ENCODE measurements at places on chromosomes 5 and 9.

GRCh38 chr5:150631326-150631701, 9.1 kb upstream of the SYNPO start:
- DNase-seq, result no peak

GRCh38 chr9:93567271-93567959, 9.0 kb upstream of the PHF2 start:
- no peak for DNase-seq

DNA sequence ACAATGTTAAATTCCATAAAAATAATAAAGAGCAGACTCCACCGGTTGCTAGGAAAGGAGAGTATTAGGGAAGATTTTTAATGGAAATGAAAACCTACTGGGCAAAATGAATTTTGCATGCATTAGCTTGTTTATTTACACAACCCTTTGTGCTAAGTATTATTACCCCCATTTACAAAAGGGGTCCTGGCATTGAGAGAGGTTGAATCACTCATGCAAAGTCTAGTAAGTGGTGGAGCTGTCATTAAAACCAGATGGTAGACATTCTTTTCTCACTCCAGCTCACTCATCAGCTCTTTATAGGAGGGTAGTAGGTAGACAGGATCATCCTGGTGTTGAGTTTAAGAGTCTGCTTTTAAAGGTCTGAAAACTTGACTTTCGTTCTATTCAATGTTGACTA, 395.1 kb downstream of the PLK2 start:
- no peak for DNase-seq

DNA sequence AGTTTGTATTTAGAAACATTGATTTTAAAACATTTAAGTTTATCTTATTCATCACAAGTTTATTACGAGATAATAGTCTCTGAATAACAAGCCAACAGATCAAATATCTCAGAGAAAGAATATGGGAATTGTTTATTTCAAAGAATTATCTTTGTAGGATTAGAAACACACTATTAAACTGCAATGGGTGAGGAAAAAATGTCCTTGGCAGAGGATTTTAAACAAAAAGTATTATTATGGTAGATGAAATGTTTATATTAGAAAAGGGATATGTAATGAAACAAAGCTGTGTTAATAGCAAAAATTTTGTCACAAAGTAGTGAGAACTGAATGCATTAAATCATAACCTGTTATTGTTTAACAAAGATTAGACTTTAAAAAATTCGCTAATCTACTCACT, 1382.9 kb upstream of the DMAC1 start:
- no peak for DNase-seq

DNA sequence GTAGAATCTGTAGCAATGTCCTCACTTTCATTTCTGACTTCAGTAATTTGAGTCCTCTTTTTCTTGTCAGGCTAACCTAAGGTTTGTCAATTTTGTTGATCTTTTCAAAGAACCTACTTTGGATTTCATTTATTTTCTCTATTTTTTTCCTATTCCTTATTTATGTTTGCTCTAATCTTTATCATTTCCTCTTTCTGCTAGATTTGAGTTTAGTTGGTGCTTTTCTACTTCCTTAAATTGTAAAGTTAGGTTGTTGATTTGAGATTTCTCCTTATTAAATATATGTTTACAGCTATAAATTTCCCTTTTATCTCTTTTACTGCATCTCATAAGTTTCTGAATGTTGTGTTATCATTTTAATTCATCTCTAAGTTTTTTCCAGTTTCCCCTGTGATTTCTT, 75.1 kb upstream of the FAM120A start:
- no peak for DNase-seq

DNA sequence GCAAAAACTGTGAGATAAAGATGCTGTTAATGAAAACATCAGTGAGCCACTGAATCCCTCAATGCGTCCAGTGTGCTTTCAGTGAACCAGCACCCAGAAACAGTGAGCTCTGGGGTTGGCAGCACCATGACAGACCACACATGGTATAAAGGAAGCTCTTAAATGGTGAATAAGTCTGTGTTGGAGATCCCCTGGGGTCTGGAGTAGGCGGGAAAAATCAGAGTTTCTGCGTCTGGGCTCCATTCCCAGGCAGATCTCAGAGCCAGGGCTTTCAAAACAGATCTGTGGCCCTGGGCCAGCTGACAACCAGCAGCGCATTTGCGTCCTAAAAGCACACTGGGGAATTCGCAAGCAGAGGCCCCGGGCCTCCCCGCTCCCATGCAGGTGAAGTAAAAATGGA, 233.5 kb downstream of the FRMD3 start:
- DNase-seq, result peak; percentile 86

DNA sequence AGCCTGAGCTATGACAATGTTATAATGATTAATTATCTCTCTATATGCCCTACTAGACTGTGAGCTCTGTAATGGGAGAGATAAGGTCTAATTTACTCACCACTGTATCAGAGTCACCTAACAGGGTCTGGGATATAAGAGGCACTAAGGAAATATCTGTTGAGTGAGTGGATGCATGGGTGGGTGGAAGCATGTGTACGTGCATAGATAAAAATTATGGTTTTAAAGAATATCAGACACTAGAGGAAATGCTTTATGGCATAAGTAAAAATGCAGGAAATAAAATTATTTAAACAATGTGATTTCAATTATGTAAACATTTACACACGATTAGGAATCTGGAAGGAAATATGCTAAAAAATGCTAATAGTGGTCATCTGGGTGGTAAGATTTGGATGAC, 137.8 kb downstream of the SPOCK1 start:
- no peak for DNase-seq

- DNase-seq, result no peak
These were observed 81.3 kb downstream of the IZUMO3 start for GRCh38 chr9:24464319-24464951.

DNA sequence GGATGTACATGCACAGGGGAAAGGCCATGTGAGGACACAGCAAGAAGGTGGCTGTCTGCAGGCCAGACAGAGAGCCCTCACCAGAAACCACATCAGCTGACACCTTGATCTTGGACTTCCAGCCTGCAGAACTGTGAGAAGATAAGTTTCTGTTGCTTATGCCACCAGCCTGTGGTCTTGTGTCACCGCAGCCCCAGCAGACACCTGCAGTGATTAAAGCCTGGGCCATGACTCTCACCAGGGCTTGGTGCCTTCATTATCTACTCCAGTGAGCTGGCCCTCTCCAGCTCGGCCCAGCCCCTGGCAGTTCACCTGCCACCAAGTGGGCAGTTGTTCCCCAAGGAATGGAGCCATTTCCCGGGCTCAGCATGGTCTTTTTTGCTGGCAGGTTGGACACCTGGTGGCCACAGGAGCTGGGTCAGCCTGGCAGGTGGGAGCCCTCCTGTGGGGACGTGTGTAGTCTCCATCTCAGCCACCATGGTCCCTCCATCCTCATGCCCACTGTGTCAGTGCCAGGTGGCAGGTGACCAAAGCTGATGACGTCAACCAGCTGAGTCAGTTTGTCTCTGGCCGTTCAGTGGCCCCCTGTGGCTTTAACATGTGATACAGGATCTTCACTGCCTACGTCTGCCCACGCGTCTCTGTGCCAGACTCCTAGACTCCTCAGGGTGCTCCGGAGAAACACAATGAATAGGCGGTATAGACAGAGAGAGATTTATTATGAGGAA, 99.9 kb upstream of the PPP1R26 start:
- DNase-seq, result no peak

DNA sequence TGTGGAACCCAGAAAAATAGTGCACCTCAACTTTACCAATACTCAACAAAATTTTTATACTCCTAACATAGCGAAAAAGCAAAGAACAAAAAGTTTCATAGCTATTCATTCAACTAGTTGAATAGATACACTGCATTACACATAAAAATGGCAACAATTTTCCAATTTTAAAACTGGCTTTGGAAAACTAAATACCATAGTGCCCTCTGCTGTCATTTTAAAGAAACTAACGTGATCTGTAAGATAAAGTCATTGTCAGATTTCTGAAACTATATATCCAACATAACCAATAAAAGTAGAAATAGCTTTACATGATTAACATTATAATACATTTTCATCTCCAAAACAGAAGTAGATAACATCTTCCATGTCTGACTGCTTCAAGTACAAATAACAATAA, 31.6 kb downstream of the DTWD2 start:
- no peak for DNase-seq

- no peak for DNase-seq
These were observed 220.0 kb downstream of the CDH18 start for GRCh38 chr5:19767987-19768386.

DNA sequence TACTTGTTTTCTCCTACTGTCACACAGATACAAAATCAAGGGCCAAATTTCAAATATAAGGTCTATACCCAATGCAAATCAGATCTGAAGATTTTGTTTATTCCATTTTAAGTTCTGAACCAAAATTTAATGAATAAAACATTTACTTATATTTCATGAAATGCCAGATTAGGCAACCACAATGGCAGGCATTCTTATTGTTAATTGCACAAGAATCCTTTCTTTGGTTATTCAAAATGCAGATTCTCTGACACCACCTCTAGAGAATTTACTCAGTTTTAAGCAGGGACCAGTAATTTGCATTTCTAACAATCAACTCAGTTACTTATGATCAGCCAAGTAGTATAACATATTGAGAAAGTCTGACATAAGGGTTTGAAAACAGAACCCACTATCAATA, 972.4 kb upstream of the ACO1 start:
- no peak for DNase-seq

GRCh38 chr9:37300620-37301019, 121.9 kb upstream of the GRHPR start:
- DNase-seq, result no peak

- no peak for DNase-seq
These were observed 116.0 kb downstream of the FGF1 start for GRCh38 chr5:142569905-142570304.

GRCh38 chr5:172223901-172224873, 30.2 kb downstream of the EFCAB9 start:
- DNase-seq, result no peak

- no peak for DNase-seq
These were observed 16.3 kb downstream of the FAM163B start for GRCh38 chr9:133592731-133593409.

DNA sequence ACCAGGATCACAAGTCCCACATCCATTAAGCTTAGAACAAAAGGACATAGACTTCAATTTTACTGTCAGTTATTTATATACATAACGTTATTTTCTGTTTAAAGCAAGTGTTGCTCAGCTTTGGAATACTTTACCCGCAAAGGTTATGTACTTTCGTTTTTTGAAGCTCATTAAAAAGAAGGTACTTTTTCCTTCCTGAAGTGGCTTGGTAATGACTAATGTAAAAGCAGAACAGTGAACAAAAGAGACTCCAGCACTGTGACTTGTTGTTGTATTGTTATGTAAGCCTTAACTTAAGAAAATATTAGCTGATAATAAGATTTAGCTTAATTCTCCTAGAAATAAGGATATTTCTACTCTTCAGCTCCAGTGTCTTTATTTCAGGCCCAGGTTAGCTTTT, 97.3 kb upstream of the SLCO6A1 start:
- DNase-seq, result no peak

GRCh38 chr5:14744296-14745187, 80.0 kb downstream of the OTULIN start:
- DNase-seq, result no peak

DNA sequence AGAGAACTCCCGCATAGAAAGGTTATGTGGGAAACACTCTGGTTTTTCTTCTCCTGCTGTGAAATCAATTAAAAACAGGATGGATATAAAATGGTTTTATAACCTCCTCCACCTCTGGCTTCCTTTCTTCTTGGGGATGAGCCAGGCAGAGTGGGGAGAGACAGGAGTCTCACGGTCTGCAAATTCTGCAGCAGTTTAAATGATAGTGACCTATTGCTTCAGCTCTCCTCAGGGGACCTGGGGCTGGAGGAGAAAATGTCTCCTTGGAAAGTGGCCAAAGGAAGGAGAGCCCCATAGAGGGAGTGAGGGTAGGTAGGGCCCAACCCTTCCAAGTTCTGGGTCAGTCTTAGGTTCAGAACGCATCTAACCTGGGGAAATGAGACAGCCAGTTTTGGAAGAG, 118.8 kb downstream of the MTX3 start:
- DNase-seq, result no peak

DNA sequence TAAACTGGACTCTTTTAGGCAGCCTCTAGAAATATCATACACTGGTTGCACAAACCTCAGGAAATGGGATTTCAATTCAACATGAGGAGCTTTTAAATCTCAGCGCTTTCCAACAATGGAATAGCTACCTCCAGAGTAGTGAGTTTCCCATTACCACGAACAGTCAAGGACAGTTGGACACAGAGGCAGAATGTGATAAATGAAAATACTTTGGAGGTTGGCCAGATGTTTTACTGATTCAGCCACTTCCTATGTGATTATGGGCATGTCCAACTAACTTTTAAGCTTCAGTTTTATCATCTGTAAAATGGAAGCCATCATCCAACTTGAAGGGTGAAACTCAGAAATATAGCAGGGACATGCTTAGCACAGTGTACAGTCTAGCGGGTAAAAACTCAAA, 2.1 kb downstream of the FBXW2 start:
- no peak for DNase-seq

- no peak for DNase-seq
These were observed 43.4 kb downstream of the UBE2R2 start for GRCh38 chr9:33860200-33860871.

- no peak for DNase-seq
These were observed 99.5 kb downstream of the USP20 start for GRCh38 chr9:129934780-129935179.

DNA sequence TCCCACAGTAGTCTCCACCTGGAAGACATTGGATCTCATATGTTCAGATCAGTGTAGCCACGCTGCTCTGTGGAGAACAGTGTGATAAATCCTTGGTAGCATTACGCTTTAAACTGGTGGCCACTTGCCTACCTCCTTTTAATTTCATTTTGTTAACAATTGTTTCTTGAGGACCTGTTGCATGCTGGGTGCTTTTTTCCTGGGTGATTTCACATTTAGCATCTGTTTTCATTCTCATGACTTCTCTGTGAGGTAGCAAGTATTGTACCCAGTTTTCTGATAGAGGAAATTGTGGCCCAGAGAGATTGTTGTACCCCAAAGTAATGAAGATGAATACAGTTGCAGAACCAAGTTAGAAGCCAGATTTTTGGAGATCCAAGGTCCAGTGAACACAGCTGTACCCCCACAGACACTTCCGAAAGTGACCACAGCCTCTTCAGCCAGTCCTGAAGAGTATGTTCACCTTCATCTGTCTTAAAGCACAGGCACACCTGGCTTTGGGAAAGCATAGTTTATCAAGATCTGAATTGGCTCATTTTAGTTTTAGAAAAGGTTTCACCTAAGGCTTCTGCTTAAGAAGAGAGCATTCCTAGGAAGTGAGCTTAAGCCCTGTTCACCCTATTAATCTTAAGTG, 75.2 kb downstream of the F2RL2 start:
- DNase-seq, result no peak

DNA sequence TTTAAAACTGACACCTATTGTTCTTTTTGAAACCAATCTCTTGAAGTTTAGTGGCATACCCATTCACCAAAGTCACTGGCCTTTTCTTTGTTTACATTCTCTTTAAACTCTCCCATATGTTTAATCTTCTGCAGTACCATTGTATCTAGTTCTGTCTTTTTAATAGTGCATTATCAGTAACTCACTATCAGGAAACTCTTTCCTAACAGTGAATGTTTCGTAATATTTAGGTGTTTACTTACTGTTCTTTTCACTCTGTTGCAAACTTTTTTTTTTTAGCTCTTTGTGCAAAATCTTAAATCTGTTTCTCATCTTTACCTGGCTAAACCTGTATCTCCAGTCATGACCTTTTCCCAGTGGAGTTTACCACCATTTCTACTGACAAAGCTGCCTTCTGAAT, 17.2 kb downstream of the SMAD5 start:
- no peak for DNase-seq

Measured in left forelimb (tissue), 1 donor.